ENCODE measurements at places on chromosomes 7 and 10.

GRCh38 chr7:154953006-154953684, 49.8 kb downstream of the PAXIP1 start:
- no peak for ATAC-seq

- no peak for ATAC-seq
These were observed 129.8 kb upstream of the TMEM229A start for GRCh38 chr7:124162667-124163066.

- ATAC-seq: peak; percentile 36
These were observed 740 bp downstream of the ANXA7 start for GRCh38 chr10:73413108-73413527.

DNA sequence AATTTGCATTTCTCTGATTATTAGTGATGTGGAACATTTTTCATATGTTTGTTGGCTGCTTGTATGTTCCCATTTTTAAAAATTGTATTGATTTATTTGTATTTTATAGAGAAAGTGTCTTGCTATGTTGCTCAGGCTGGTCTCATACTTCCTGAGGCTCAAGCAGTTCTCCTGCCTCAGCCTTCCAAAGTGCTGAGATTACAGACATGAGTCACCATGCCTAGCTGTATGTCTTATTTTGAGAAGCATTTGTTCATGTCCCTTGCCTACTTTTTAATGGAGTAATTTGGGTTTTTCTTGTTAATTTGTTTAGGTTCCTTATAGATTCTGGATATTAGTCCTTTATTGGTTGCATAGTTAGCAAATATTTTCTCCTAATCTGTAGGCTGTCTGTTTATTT, 214.2 kb upstream of the KAT6B start:
- no peak for ATAC-seq

DNA sequence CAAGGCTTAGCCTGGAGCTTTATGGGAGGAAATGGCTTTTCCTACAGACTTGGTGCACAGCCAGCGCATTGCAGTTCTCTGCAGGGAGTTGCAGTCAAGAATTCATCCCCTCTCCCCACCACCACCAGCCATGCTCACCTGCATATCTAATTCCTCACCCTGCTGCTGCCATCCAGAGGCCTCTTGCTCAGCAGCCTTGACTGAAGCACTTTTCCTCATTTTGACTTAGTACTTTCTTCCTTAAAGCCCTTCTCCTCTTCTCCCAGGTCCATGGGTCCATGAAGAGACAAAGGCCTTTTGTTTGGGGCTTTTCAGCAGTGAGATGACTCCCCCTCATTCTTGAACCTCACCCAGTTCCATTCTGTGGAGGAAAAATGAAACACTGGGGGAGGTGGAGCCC, 39.7 kb upstream of the GPR141 start:
- ATAC-seq: peak; percentile 66

DNA sequence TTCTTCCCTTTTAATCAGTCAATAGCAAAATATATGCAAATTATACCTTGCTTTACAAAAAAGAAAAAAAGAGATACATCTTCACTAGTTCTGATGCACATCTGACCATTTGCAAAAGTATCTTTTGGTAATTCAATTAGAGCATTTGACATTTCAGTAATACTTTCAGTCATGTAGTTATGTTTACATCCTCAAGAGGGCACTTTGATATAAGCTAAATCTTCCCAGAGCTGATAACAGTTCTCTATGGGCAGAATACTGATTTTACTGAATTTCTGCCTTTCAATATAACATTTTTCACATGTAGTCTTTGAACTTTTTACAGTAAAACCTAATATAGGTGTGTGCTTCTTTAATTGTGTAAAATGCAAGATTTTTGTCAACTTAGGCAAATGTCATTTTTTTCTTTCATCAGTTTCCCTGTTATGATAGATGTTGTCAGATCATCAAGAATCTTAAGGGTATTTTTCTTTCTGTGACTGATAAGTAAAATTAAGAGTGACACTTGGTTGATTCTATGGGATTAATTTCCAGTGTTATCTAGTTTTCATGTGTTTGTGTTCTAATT, 703.5 kb upstream of the SEMA3D start:
- ATAC-seq: peak; percentile 35

DNA sequence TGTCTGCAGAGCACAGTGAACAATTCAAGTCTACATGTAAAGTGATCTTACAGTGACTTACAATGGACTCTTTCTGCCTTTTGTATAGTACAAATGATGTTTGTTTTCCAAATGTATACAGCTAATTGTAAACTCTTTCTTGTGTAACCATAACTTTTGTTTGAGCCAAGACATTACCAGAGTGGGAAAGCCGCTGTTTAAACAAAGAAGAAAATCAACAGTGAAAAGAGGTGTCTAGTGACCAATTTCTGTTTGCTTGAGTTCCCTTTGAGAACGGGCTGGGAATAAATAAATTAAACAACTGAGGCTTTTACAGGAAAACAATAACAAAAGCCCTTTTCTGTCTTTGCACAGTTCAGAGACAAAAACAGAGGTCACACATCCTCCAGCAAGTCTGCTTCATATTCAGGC, 1163.4 kb downstream of the CNTNAP2 start:
- ATAC-seq: no peak

Measured in motor neuron (in vitro differentiated cells).